ENCODE measurements at places on chromosomes 11 and 22.

- no peak for DNase-seq
Observed at GRCh38 chr11:126219547-126219946, 8.0 kb downstream of the FAM118B start.

DNA sequence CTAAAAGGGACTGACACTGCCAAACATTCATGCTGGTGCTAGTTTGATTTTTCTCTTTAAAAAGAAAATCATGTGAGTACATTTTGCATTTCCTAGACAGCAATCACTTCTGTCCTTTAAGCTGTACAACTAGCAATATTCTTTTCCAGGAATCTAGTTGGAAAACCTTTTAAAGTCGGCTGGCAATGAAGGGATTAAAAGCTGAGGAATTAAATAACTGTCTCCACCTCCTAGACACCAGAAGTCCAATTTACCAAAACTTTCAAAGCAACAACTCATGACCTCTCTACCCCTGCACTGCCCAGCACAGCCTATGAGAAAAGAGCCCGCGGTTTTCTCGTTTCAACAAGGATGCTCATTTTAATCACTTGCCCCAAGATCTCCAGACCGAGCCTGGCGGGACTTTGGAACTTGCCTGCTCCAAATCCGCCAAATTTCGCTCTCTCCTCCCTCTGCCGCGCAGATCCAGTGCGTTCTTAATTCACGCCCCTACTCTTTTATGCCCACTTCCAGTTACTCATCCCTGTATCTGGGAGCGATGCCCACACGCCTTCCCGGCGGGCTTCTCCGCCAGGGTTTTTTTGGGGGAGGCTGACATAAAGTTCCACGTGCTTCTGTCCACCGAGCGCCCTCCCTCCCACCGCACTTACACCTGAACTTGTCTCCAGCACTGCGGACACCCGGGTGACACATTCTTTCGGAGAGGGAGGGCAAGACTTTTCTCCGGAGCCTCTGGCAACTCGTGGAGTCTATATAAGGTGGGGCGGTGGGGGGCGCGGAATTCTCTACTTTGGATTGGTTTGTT, 2.5 kb downstream of the MPPED2 start:
- DNase-seq = no peak

DNA sequence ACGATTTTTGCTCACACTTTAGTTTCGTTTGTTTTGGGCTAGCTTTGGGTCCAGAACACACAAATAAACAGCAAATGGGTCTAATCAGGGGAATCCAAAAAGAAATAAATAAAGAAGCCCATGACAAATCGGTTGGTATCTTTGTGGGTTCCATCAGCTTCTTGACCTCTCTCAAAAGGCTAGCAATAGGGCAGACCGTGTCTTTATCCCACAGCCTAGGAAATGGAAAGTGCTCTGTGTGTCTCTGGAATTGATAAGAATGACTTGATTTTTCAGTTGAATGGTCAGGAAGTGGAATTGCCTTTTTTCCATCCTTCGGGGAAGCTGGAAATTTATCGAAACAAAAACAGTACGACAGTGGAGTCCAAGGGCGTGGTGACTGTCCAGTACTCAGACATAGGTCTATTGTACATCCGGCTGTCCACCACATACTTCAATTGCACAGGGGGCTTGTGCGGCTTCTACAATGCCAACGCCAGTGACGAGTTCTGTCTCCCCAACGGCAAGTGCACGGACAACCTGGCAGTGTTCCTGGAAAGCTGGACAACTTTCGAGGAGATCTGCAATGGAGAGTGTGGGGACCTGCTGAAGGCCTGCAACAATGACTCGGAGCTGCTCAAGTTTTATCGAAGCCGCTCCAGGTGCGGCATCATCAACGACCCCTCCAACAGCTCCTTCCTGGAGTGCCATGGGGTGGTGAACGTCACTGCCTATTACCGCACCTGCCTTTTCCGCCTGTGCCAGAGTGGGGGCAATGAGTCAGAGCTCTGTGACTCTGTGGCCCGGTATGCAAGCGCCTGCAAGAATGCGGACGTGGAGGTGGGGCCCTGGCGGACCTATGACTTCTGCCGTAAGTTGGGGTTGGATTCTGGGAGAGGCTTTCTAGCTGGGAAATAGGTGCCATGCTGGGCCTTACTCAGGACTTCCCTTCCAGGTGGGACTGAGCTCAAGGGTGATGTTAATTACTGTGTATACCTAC, 28.6 kb downstream of the TECTA start:
- no peak for DNase-seq

GRCh38 chr11:70341881-70342429, 56.4 kb upstream of the CTTN start:
- DNase-seq = no peak

DNA sequence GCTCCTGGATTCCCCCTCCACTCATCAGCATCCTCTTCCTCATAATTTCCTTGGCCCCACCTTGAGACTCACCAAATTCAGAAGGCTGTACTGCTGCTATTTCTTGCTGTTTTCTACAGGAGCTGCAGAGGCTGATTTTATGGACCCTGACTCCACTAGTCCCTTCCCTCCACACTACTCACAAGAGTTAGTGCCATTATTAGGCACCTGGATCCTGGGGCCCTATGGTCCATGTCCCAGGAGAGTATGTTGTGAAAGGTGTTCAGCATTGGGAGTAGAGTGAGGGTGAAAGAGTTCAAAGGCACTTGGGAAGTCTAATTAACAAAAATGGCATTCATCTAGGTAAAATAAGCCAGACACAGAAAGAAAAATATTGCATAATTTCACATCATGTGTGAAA, at the start of gene OR56A4:
TSS of gene OR56A4 (minus strand) at position 101 of the 400 bp plus-strand sequence. CDS start 3,954 bp downstream, outside the sequence.
- DNase-seq = no peak

DNA sequence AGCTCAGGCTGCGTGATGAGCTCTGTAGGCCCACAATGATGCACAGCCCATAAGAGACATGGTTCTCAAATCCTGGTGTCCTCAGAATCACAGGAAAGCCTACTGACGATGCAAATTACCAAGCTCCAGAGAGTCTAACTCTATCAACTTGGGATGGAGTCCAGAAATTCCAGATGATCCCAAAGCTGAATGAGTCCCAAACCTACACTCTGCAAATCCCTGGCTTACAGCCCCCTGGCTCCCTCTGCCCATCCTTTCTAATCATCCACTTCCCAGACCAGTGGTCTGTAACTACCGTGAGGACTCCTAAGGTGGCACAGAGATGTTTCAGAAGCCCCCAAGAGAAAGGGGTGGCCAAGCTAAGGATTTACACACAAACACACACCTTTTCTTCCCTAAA, 13.5 kb downstream of the ARFGAP2 start:
- no peak for DNase-seq

DNA sequence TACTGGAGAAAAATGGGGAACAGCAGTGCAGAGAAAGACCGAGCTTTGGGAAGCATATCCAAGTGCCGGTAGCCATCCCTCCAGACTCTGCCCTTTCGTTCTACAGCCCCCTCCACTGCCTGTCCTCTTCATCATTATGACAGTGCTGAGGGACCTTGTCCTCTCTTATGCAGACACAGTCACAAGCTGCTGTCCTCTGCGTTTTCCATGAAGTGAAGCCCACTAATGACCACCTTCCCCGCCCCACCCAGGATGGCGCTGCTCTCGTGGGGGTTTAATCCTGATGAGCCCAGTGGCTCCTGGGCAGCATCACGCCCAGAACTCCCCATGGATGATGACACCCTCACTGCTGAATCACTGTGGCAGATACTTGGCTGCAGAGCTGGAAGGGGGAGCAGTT, 157.7 kb downstream of the PKNOX2 start:
- DNase-seq = no peak

DNA sequence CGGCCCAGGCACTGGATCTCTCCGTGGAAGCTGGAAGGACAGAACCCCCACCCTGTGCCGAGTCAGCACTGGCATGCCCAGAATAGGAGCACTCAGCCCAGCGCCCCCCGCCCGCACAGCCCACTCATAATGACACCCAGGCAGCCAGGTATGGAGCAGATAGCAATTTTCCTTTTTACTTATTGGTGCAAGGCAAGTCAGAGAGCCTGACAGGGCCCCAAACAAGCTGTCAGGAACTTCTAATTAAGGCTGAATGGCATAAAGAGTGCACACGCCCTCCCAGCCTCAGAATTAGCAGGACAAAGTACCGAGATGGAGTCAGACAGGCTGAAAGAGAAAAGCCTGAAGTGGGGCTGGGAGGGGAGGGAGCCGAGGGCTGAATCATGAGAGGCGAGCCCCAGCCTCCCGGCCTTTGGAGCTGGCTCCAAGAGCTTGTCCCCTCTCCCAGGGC, 76.9 kb downstream of the DSCAML1 start:
- DNase-seq = no peak

DNA sequence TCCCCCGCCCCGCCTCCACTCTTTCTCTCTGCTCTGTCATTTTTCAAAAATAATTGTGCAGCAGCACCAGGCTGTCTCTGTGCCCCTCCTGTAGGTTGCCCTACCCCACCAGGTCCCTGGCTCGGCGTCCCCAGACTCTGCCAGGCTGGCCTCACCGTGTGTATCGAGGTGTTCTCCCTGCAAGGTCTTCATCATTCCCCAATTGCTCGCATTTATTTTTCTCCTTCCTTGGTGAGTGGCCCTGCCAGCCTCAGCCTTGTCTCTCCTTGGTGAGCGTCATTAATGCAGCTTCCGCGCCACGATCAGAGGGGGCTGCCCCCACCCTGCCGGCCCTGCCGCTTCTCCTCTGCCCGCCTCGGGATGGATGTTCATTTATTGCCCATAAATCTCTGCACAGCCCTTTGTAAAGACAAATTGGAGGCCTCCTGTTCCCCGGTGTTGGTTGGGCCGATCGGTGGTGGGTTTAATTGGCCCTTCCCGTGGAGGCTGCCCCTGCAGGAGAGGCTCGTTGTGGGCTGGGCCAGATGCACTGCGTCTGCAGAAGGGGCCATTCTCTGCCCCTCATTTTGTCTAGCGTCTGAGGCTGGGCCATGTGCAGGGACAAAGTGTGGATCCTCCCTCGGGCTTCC, 33.2 kb downstream of the RTN4R start:
- DNase-seq = no peak

Measured in activated CD4-positive, alpha-beta T cell treated with anti-CD3 and anti-CD28 coated beads, Interleukin-2, amount 50 U/mL, for 4 hours (primary cell).